ENCODE measurements at places on chromosomes 16 and 17.
A peak's percentile ranks its signal among the peaks of the same experiment; 100 is the strongest.

- no peak for DNase-seq
These were observed 26.2 kb downstream of the MPP2 start for GRCh38 chr17:43881181-43881580.

GRCh38 chr17:74742153-74742515, 5.1 kb downstream of the RAB37 start:
- DNase-seq: no peak

- no peak for DNase-seq
These were observed 17.4 kb downstream of the RNF43 start for GRCh38 chr17:58399974-58400373.

- DNase-seq: no peak
These were observed 612.1 kb upstream of the SALL1 start for GRCh38 chr16:51763072-51763661.

DNA sequence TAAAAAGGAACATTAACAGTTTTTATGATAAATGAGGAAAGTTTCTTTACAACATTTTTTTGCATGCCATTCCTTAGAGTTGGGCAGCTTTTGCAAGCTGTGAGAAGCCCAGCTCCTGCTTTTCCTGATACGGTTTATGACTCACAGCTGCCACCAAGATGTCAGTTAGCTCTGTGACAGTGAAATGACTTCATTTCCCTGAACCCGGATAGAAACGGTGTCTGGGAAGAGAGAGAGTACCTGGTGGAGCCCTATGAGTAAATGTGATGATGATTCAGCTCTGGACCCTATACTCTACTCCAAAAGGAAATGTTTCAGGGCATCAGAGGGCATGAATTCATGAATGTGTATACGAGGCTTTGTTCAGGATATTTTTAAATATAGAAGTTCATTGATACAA, 366.3 kb upstream of the HSBP1 start:
- no peak for DNase-seq

- DNase-seq: peak; percentile 45
These were observed 12.6 kb upstream of the CLUH start for GRCh38 chr17:2723997-2724783.

DNA sequence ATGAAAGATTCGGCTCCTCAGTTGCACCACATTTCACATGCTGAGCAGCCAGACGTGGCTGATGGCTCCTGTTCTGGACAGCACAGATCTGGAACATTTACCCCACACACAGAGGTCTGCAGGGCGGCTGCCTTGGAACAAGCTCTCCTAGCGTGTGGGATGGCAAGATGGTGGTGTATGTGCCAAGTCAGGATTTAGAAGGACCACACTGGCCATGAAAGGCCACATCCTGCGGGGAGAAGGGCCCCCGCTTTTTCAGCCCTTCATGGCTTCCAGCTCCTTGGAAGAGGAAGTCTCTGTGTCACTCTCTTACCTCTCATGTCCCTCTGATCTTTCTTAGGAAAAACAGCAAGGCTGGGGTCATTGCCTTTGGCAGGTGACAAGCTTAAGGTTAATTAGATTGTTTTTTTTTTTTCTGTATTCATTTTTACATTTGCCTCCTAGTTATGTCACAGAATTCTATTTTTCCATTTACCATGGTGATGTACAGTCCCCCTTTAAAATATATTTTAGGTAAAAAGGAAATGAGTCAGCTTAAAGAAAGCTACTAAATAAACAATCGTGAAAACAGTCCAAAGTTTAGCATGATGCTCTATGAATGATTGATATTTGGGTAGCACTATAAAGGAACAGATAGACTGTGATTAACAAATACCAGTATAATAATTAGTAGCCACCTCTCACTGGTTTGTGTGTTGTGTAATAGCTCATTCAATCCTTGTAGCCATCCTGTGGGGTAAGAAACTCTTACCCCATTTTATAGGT, 396.6 kb downstream of the CPPED1 start:
- no peak for DNase-seq

DNA sequence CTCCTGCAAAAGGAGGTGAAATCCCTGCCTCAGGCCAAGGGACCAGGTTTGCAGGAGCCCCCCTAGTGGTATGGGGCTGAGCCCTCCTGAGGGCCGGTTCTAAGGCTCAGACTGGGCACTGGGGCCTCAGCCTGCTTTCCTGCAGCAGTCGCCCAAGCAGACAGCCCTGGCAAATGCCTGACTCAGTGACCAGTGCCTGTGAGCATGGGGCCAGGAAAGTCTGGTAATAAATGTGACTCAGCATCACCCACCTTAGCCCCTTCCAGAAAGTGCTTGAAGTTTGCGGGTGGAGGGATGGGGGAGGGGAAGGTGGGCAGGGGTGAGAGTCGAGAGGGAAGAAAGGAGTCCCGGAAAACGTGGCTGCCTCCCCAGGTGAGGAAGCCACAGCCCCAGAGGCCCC, 2.1 kb downstream of the MC1R start:
- DNase-seq: no peak

GRCh38 chr16:53950677-53951076, 246.7 kb downstream of the FTO start:
- no peak for DNase-seq

DNA sequence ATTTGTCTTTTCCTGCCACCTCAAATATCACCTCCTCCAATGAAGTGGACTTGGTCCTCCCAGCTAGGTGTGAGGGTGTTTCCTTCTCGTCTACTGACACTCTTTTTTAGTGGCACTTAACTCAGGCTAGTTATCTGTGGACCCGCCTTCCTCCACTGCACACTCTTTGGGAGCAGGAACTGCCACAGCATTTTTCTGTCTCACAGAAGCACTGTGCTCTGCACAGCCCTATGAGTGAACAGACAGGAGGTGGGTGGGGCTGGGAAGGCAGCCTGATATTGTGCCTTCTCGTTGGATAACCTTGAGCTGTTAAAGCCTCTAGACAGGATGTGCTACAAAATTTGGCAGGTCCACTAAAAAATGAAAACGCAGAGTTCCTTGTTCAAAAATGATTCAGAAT, 31.9 kb upstream of the HOXB13 start:
- DNase-seq: no peak

DNA sequence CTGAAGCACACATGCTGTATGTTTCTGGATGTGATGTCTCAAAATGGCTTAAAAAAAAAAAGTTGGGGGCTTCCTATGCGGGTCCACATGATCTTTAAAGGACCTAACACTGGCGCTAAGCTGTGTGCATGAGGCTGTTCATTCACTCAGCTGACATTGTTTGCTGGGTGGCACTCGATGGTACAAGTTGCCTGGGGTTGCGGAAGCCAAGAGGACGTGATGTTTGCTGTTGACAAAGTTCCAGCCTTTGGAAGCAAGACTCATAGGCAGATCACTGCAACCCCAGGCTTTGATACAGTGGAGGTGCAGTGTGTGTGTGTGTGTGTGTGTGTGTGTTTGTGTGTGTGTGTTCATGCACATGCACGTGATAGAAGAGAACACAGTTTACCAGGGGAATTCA, 29.5 kb upstream of the DNAI2 start:
- no peak for DNase-seq

GRCh38 chr16:84155771-84156170, 10.7 kb downstream of the DNAAF1 start:
- no peak for DNase-seq

GRCh38 chr16:87761060-87761459, 4.7 kb downstream of the KLHDC4 start:
- no peak for DNase-seq

DNA sequence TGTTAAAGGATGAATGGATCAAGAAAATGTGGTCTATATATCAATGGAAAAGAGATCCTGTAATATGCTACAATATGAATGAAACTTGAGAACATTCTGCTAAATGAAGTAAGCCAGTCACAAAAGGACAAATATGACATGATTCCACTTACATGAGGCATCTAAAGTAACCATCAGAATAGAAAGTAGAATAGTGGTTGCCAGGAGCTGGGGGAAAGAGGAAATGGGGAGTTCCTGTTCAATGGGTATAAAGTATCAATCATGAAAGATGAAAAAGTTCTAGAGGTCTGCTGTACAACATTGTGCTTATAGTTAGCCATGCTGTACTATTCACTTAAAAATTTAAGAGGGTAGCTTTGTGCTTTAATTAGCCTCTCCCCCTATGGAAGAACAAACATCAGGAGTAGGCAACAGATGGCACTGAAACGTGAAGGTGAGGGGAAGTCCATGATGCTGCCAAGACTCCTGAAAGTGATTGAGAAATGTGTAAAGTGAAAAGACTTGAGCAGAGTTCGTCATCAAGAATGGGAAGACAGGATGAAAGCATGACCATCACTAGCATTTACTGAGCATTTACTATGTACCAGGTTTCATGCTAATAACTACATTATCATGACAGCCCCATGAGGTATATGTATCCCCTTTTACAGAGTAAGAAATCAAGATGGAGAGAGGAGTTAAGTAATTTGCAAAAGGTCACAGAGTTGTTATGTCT, 167.2 kb downstream of the CYB561 start:
- no peak for DNase-seq

DNA sequence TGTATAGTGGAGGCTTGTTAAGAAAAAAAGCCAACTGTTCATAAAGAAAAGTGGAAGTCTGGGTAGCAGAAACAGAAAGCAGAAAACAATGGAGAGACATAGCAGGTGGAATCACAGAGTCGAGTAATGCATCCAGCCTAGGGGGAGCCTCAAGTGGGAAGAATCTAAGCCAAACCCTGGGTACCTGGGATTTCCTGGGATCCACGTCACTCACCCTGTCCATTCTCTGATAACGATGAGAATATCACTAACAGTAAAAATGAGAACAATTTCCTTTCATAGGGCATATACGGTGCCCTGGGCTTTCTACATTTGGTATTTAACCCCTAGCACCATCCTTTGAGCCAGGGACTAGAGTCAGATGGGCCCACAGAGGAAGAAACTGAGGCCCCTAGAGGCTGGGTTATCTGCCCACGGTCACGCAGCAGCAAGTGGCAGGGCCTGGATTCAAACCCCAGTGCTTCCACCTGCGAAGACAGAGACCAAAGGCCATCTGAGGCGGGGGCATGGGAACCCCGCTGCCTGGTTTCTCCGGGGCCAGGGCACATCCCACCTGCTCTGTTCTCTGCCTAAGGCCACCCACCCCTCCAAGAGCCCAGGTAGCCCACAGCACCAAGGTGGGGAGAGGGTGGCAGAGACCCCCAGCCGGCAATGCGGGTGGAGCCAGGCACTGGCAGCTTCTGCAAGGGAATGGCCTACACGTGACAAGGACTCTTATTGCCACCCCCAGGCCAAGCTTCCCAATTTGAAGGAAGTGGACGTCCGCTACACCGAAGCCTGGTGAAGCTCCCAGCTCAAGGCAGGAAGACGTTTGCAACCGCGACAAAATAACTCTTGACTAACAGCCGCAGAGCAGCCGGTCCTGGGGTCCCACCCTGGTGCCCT, 69.8 kb upstream of the PLCG2 start:
- DNase-seq: no peak

GRCh38 chr17:50923611-50924010, 57.5 kb upstream of the TOB1 start:
- no peak for DNase-seq

- DNase-seq: no peak
These were observed 91.5 kb downstream of the SNX11 start for GRCh38 chr17:48198950-48199541.
